Activated naive CD8-positive, alpha-beta T cell treated with anti-CD3 and anti-CD28 coated beads for 36 hours (primary cell): ENCODE measurements at places on chromosomes 13 and 19. TPM values are rescaled to one million over a fixed set of nuclear protein-coding genes. Genes with fewer than 3 reads are reported as not detected.
A peak's percentile ranks its signal among the peaks of the same experiment; 100 is the strongest.

DPF1 gene
- total RNA-seq = 0.41 TPM

FCAR gene
- total RNA-seq = not detected

ZNF829 gene
- total RNA-seq = 9.4 TPM

OR7C1 gene
- total RNA-seq = not detected

- no peak for DNase-seq
- no peaks in the 10 kb centered on the region for H3K36me3 ChIP-seq
Observed at GRCh38 chr13:51834581-51835171, 10.3 kb downstream of the TMEM272 start.

DNA sequence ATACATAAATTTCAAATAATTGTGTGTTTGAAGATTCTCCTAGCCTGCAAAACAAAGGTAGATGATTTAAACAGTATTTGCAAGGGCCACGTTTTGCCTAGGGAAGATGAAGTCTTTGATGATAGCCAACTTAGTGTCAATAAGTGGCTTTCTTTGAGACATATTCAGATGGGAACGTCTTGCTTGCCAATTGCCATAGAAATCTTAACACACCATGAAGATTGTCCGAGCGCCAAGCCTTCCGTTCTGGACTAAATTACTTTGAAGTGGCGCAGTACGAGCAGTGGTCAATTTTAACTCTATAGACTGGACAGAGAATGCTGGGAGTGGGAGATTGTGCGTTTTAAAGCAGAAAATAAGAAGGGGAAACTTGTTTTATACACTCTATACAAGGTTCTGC is 9.9 kb downstream of the ZIC5 start:
- DNase-seq = no peak
- peaks cover 86% of the 10 kb centered on the region for H3K27me3 ChIP-seq
- H3K36me3 ChIP-seq = no peaks in the 10 kb centered on the region
- H3K4me3 ChIP-seq = no peak overlapping the region
- H3K27ac ChIP-seq = no peak overlapping the region

DNA sequence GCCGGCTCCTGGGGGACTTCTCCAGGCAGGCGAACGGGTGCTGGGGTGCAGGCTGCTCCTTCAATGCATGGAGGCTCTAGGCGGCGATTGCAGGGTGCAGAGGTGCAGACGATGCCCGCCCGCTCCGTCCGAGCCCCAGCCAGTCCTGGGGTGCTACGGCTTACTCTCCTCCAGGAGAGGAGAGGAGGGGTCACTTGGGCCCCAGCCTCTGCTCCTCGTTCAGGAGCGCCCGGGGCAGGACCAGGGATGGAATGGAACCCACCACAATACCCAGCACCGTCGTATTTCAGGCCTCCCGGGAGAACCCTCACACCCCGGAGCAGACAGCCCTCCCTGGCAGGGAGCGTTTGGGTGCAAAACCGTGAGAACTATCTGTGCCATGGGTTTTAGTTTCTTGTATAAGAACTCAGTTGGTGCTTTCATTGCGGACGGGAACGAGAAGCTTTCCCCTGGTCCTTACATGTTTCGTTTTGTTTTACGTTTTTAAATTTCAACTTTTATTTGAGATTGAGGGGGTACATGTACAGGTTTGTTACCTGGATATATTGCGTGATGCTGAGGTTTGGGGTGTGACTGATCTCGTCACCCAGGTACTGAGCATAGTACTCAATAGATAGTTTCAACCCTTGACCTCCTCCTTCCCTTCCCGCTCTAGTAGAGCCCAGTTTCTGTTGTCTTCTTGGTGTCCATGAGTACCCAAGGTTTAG is 46.8 kb downstream of the ARHGEF18 start:
- peaks cover 33% of the 10 kb centered on the region for H3K4me1 ChIP-seq
- DNase-seq = no peak
- peak overlapping the region; percentile 64 for H3K27ac ChIP-seq
- H3K36me3 ChIP-seq = peaks cover 8% of the 10 kb centered on the region
- H3K4me3 ChIP-seq = peak overlapping the region; percentile 85

- DNase-seq = no peak
- peaks cover 18% of the 10 kb centered on the region for H3K36me3 ChIP-seq
Observed at GRCh38 chr13:51681037-51681678, 96.9 kb downstream of the WDFY2 start.

DNA sequence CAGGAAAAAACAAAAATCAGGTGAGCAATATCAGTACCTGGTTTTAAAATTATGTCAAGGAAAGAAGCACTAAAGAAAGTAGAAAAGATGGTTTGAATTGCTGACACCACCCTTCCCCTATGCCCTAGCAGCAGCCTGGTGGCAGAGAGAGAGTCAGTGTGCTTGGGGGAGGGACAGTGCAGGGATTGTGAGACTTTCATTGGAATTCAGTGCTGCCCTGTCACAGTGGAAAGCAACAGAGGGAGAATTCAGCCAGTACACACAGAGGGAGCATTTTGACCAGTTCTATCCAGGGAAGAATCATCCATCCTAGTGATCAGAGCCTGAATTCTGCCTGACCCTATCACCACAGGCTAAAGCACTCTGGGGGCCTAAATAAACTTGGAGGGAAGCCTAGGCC is 222.4 kb upstream of the PCDH17 start:
- H3K36me3 ChIP-seq = no peaks in the 10 kb centered on the region
- H3K4me3 ChIP-seq = no peak overlapping the region
- DNase-seq = no peak
- H3K27me3 ChIP-seq = no peaks in the 10 kb centered on the region

GRCh38 chr19:48319647-48320541 is 5.5 kb upstream of the EMP3 start:
- H3K36me3 ChIP-seq = no peaks in the 10 kb centered on the region
- peak; percentile 73 for DNase-seq
- no peaks in the 10 kb centered on the region for H3K27me3 ChIP-seq
- peaks cover 40% of the 10 kb centered on the region for H3K4me1 ChIP-seq
- H3K27ac ChIP-seq = no peak overlapping the region
- H3K4me3 ChIP-seq = no peak overlapping the region

DNA sequence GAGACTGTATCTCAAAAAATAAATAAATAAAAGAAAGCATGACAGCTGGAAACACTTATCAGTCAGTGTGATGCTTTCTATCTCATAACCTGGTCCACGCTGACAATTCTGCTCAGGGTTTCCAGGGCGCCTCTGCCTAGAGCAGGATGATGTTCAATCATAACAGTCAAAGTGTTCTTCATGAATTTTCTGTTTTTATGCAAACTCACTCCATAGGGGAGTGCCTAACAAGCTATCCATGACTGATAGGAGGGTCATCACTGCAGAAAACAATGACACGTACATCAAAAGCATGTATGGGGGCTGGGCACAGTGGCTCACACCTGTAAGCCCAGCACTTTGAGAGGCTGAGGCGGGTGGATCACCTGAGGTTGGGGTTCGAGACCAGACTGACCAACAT is 41.4 kb upstream of the ZNF83 start:
- DNase-seq = no peak
- H3K4me3 ChIP-seq = no peak overlapping the region
- no peak overlapping the region for H3K27ac ChIP-seq
- peaks cover 65% of the 10 kb centered on the region for H3K36me3 ChIP-seq
- peaks cover 6% of the 10 kb centered on the region for H3K4me1 ChIP-seq
- H3K27me3 ChIP-seq = no peaks in the 10 kb centered on the region

DNA sequence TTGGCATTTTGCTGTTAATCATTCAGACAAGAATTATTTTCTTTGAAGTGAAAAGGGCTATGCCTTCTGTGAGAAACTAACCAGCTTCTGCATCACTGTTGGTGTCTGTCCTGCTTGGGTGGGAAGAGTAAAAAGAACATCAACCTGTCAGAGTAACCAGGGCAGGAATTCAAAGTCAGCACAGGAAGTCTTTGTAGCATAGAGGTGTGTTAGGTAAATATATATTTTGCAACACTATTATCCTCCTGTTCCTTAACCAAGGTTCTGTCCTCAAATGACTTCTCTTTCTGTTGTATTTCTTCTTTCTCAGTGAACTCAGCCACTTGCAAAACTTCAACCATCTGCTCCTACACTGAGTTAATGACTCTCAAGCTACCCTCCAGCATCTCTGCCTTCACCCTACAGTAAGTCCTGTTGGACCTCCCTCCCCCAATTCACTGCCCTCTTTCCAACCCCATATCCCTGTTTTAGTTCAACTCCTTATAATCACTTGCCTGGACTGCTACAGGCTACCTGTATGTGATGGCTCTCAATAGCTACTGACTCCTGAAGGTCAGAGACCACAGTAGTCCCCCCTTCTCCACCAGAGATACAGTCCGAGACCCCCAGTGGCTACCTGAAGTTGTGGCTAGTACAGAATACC is 49.9 kb downstream of the SMAD9 start:
- H3K36me3 ChIP-seq = no peaks in the 10 kb centered on the region
- no peak overlapping the region for H3K27ac ChIP-seq
- H3K4me1 ChIP-seq = no peaks in the 10 kb centered on the region
- DNase-seq = no peak

- H3K4me3 ChIP-seq = no peak overlapping the region
- no peak for DNase-seq
- H3K4me1 ChIP-seq = no peaks in the 10 kb centered on the region
Observed at GRCh38 chr13:91774397-91774796, 376.0 kb downstream of the GPC5 start.

GRCh38 chr19:4123615-4124568 is at the start of gene MAP2K2:
TSS of gene MAP2K2 (minus strand) at chr19:4124122. CDS start at chr19:4123875, 247 bp downstream.
- H3K27ac ChIP-seq = peak within 1 kb of the TSS; percentile 93
- H3K4me3 ChIP-seq = peak within 1 kb of the TSS; percentile 99
- H3K36me3 ChIP-seq = peaks cover 8% of the 10 kb centered on the region
- peak; percentile 96 for DNase-seq
- H3K27me3 ChIP-seq = no peaks in the 10 kb centered on the region

- peaks cover 4% of the 10 kb centered on the region for H3K36me3 ChIP-seq
- no peak overlapping the region for H3K27ac ChIP-seq
- H3K4me3 ChIP-seq = no peak overlapping the region
- H3K27me3 ChIP-seq = peaks cover 54% of the 10 kb centered on the region
- peaks cover 4% of the 10 kb centered on the region for H3K4me1 ChIP-seq
- no peak for DNase-seq
Observed at GRCh38 chr19:4197625-4198466, 15.4 kb downstream of the ANKRD24 start.

- peaks cover 4% of the 10 kb centered on the region for H3K27me3 ChIP-seq
- H3K36me3 ChIP-seq = no peaks in the 10 kb centered on the region
- DNase-seq = no peak
- no peak overlapping the region for H3K27ac ChIP-seq
- H3K4me3 ChIP-seq = no peak overlapping the region
Observed at GRCh38 chr13:103099722-103100293, 33.6 kb upstream of the SLC10A2 start.

GRCh38 chr13:44112700-44113329 is 233.1 kb downstream of the LACC1 start:
- no peak overlapping the region for H3K4me3 ChIP-seq
- peaks cover 10% of the 10 kb centered on the region for H3K4me1 ChIP-seq
- no peak overlapping the region for H3K27ac ChIP-seq

DNA sequence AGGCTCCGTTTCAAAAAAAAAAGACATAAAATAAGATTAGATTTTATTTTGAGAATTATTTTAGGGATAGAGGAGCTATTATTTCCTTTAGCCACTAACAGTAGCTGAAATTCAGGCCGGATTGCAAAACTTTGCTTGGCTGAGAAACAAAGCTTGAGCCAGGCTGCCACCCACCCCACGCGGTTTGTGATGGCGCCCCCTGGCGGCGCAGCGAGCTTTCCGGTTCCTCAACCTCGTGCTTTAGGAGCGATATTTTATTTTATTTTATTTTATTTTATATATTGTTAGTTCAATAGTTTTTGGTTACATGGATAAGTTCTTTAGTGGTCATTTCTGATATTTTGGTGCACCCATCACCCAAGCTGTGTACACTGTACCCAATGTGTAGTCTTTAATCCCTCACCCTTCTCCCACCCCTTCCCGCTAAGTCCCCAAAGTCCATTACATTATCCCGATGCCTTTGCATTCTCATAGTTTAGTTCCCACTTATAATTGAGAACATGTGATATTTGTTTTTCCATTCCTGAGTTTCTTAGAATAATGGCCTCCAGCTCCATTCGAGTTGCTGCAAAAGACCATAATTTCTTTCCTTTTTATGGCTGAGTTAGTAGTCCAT is 19.8 kb upstream of the CEACAM4 start:
- no peaks in the 10 kb centered on the region for H3K36me3 ChIP-seq
- DNase-seq = peak; percentile 49
- peaks cover 5% of the 10 kb centered on the region for H3K4me1 ChIP-seq
- no peak overlapping the region for H3K27ac ChIP-seq
- H3K27me3 ChIP-seq = peaks cover 40% of the 10 kb centered on the region

DNA sequence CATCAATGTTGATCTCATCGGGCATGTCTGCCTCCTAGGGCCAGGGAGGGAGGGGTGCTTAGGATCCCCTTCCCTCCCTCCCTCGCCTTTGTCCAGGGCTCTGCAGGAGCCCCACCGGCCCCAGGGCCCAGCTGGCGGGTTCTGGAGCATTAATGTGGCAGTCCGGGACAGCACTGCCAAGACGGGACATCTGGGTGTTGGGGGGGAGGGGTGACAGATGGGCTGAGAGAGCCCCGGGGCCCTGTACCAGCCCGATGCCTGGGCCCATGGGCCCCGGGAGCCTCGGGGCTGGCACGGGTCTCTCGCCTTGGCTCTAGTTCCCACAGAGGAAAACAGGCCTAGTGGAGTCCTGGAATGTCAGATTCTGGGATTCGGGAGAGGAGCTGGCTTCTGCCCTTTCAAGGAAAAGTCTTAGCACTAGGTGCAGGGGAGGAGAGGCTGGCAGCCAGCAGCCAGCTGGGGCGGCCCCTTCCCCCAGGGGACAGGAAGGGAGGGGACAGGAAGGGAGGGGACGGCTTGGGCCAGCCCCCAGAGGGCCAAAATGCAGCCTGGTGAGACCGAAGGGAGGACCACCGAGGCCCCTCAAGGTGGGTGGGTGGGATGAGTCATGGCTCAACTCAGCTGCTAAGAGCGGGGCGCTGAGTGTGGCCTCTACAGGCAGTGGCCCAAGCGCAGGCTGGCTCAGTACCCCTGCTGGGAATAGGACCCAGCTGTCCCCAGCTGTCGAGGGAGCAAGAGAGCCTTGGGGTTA is 3.1 kb downstream of the PPP1R14A start:
- H3K4me3 ChIP-seq = no peak overlapping the region
- peaks cover 2% of the 10 kb centered on the region for H3K4me1 ChIP-seq
- H3K27ac ChIP-seq = no peak overlapping the region
- H3K27me3 ChIP-seq = peaks cover 34% of the 10 kb centered on the region
- no peaks in the 10 kb centered on the region for H3K36me3 ChIP-seq

DNA sequence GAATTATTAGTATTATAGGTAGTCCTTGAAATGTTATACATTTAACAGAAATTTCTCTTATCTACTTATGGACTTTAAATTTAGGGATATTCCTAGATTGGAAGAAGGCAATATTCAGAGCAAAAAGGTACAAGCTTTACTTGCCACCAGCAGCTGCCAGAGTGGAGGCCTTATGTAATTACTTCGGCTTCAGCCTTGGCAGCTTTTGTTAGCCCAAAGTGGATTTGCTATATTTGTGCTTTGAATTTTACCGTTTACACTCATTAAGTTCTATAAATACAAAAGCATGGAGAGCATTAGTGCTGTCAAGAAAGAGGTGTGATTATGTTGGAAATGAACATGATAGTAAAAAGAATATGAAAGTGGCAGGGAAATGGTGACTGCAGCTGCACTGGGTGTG is 319.9 kb downstream of the ATP8A2 start:
- peaks cover 1% of the 10 kb centered on the region for H3K36me3 ChIP-seq
- no peaks in the 10 kb centered on the region for H3K4me1 ChIP-seq
- no peak overlapping the region for H3K27ac ChIP-seq
- no peak for DNase-seq
- H3K27me3 ChIP-seq = no peaks in the 10 kb centered on the region

GRCh38 chr19:5571777-5572176 is 4.0 kb upstream of the TINCR start:
- peaks cover 2% of the 10 kb centered on the region for H3K36me3 ChIP-seq
- peaks cover 2% of the 10 kb centered on the region for H3K4me1 ChIP-seq
- H3K27ac ChIP-seq = no peak overlapping the region
- peaks cover 13% of the 10 kb centered on the region for H3K27me3 ChIP-seq

GRCh38 chr13:39956036-39956435 is 300.6 kb downstream of the COG6 start:
- peak; percentile 47 for DNase-seq
- H3K4me3 ChIP-seq = no peak overlapping the region
- H3K36me3 ChIP-seq = peaks cover 2% of the 10 kb centered on the region
- no peaks in the 10 kb centered on the region for H3K27me3 ChIP-seq
- H3K4me1 ChIP-seq = peaks cover 52% of the 10 kb centered on the region
